Fibroblast of lung (primary cell): ENCODE measurements at places on chromosomes 6 and 20. TPM values are rescaled to one million over a fixed set of nuclear protein-coding genes. Genes with fewer than 3 reads are reported as not detected.

The TCP11 gene
- total RNA-seq = 0.17 and 0.51 TPM in 2 replicates

The HTR1E gene
- not detected in 2 replicates for total RNA-seq

The MYO6 gene
- total RNA-seq = 14.4 and 24.9 TPM in 2 replicates

The PRR18 gene
- total RNA-seq = not detected in 2 replicates

The PKHD1 gene
- not detected in 2 replicates for total RNA-seq

The GHRH gene
- total RNA-seq = not detected in 2 replicates

The HCK gene
- not detected in 2 replicates for total RNA-seq

The TNXB gene
- total RNA-seq = 63.9 and 113 TPM in 2 replicates

DNA sequence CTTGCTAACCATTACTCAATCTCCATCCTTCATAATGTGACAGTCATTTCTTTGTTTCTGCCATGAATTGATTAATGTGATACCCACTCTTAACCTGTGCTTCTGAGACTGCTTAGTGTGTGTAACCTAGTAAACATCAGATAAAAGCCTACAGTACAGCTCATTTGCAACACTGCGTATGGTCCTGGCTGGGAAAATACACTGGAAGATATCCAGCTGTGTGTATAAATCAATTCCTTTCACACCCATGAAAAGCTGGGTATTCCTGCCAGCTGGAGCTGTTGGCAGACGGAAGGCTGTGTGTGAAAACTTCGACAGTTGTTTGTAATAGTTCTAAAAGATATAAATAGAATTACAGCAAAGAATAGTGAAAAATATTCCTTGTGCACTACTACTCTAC is 509.2 kb downstream of the FRK start:
- H3K27me3 ChIP-seq = no peaks in the 10 kb centered on the region
- no peak overlapping the region for H3K4me3 ChIP-seq
- no peak overlapping the region for H3K27ac ChIP-seq
- no peaks in the 10 kb centered on the region for H3K36me3 ChIP-seq

DNA sequence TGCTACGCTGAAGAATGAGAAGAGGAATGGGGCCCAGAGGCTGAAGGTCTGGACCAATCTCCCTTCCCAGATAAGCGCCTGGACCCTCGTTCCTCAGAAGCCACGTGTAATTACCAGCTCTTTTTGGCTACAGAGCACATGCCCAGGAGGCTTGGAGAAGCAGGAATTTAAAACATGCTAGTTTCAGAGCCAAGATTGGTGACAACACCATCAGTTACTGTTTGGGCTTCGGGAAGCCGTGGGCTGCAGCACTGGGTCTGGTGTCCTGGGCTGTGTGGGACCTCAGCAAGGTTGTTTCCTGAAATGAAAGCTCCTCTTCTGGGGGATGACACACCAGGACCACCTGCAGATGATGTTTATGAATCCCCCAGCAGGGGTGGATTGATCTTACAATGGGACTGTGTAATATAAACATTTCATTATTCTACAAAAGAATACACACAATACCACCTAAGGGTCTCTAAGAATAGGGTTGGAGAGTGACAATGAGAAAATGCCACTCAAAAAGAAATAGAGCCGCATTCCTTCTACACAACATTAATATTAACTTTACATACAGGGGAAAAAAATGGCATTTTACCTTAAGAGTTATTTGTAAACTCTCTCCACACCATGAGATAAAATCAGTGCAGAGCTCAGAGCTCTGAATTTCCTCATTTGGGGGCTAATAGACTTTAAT is 207.8 kb upstream of the FOXQ1 start:
- peaks cover 2% of the 10 kb centered on the region for H3K4me1 ChIP-seq
- DNase-seq = no peak
- H3K36me3 ChIP-seq = no peaks in the 10 kb centered on the region
- no peaks in the 10 kb centered on the region for H3K27me3 ChIP-seq
- no peak overlapping the region for H3K27ac ChIP-seq

DNA sequence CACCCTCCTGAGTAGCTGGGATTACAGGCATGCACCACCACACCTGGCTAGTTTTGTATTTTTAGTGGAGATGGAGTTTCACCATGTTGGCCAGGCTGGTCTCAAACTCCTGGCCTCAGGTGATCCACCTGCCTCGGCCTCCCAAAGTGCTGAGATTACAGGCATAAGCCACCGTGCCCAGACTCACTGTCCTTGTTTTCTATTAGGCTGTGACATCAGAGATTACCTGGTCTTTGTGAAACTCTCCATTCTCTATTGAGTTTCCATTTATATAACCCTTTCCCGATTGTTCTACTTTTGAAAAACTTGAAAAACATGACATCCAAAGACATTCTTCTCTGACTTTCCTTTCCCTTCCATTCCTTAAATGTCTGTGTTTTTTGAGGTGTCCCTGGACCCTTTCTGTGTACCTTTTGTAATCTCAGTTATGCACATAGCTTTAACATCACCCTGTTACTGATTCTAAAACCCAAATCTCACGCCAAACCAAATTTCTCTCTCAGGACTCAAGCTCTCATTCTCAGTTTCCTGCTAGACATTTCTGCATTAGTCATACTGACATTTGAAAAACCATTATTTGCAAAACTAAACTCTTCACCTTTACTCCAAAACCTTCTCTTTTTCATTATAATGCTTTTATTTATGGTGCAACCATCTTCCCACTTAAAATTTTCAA is 137.0 kb downstream of the KHDC1L start:
- peak; percentile 13 for DNase-seq
- no peaks in the 10 kb centered on the region for H3K36me3 ChIP-seq
- no peaks in the 10 kb centered on the region for H3K4me1 ChIP-seq
- no peaks in the 10 kb centered on the region for H3K27me3 ChIP-seq
- no peak overlapping the region for H3K4me3 ChIP-seq

DNA sequence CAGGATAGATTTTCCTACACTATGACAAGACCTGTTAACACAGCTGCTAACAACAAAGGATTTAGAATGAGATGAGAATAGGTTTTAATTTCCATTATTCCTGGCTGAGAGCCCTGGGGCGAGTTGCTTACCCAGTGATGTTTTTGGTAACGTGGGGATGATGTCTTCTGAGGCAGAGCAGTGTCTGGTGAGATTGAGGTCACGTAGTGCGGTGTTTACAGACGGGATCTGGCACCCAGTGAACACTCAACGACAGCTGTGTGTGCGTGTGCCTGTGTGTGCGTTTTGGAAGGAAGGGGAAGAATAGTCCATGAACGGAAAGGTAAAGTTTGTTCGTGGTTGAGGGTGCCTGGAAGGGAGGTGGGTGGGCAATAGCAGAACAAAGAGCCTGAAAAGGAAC is 384.7 kb downstream of the C6orf118 start:
- no peak overlapping the region for H3K4me3 ChIP-seq
- no peak overlapping the region for H3K27ac ChIP-seq
- H3K4me1 ChIP-seq = no peaks in the 10 kb centered on the region
- H3K36me3 ChIP-seq = no peaks in the 10 kb centered on the region

- H3K27me3 ChIP-seq = no peaks in the 10 kb centered on the region
- H3K27ac ChIP-seq = no peak overlapping the region
- peak; percentile 48 for DNase-seq
- H3K4me1 ChIP-seq = no peaks in the 10 kb centered on the region
- H3K4me3 ChIP-seq = no peak overlapping the region
Observed at GRCh38 chr6:15544321-15544900, 118.4 kb downstream of the DTNBP1 start.

GRCh38 chr6:83702749-83703148 is 6.2 kb downstream of the SNAP91 start:
- no peaks in the 10 kb centered on the region for H3K36me3 ChIP-seq
- no peak overlapping the region for H3K4me3 ChIP-seq
- peaks cover 7% of the 10 kb centered on the region for H3K27me3 ChIP-seq
- no peak for DNase-seq

GRCh38 chr20:17622851-17623508 is 53.1 kb downstream of the DSTN start:
- no peak overlapping the region for H3K27ac ChIP-seq
- no peak overlapping the region for H3K4me3 ChIP-seq
- peaks cover 69% of the 10 kb centered on the region for H3K36me3 ChIP-seq

DNA sequence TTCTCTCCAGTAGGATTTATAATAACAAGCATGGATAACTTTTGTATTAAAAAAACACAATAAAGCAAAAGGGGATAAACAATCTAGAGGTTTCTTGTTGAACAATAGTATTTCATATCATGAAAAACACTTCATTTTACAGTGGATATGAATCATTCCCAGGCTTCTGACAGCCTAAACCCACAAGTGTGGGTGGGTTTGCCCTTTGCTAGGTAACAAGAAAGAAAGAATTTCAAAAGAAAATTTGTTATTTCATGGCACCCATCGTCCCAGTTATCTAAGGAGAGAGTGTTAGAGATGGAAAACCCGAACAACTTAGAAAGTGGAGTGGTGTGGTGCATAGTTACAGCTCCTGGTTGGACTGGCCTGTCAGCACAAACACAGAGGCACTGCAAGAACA is 76.1 kb upstream of the GPR6 start:
- no peaks in the 10 kb centered on the region for H3K4me1 ChIP-seq
- H3K27ac ChIP-seq = no peak overlapping the region

DNA sequence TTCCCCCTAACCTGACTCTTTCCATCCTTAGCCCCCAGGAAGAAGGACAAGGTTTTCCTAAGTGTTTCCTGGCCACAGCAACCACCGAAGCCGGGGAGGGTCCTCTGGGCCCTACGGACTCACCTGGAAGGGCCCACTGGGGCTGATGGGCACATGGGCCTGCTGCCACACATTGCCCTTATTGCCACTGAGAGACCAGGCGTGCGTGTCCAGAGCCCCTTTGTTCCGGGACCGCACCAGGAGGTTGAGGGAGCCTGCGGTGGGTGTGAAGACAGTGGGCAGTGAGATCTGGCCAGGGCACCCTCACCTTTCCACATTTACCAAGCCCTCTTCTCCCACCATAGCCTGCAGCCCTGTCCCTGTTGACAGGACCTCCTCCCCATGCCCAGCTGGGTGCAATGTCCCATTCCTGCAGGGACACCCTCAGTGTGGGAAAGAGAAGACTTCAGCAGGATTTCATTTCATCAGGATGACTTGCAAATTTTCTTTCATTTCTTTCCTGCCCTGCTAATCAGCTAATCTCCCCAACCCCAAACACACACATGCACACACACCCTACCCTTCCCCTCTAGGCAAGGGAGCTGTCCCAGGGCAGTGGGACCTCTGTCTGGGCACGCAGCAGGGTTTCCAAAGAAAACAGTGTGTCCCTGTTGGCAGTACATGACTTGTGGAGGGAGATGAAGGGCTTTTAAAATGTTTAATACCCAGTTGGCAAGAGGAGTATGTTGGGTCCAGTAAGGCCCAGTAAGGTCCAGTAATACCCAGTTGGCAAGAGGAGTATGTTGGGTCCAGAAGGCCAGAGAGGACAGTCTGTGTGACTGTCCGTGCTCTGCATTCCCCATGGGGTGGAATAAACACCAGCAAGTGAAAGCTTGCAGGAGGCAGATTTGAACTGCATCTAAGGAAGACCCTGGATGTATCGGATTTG is 59.0 kb downstream of the MDGA1 start:
- no peak overlapping the region for H3K27ac ChIP-seq
- no peak overlapping the region for H3K4me3 ChIP-seq
- no peak for DNase-seq
- H3K27me3 ChIP-seq = no peaks in the 10 kb centered on the region
- H3K4me1 ChIP-seq = no peaks in the 10 kb centered on the region
- H3K36me3 ChIP-seq = no peaks in the 10 kb centered on the region

DNA sequence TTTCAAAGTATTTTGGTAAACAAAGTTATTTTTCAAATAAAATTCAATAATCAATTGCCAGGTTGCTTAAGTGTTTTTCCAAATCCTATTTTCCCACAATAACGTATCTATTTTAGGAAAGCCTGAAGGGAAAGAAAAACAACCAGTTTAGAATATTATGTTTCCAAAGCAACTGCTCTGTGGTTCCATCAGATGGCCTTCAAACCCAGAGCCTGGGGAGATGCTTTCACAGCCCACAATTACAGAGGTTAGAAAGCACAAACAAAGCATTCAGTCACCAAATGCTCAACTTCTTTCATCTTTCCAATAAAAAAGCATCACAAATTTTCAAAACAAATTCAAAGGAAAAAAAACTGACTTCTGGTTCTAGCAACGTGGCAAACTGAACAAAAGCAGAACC is 66.0 kb downstream of the ELOVL5 start:
- no peak for DNase-seq
- H3K4me3 ChIP-seq = no peak overlapping the region
- no peaks in the 10 kb centered on the region for H3K4me1 ChIP-seq
- no peak overlapping the region for H3K27ac ChIP-seq
- H3K36me3 ChIP-seq = peaks cover 2% of the 10 kb centered on the region

DNA sequence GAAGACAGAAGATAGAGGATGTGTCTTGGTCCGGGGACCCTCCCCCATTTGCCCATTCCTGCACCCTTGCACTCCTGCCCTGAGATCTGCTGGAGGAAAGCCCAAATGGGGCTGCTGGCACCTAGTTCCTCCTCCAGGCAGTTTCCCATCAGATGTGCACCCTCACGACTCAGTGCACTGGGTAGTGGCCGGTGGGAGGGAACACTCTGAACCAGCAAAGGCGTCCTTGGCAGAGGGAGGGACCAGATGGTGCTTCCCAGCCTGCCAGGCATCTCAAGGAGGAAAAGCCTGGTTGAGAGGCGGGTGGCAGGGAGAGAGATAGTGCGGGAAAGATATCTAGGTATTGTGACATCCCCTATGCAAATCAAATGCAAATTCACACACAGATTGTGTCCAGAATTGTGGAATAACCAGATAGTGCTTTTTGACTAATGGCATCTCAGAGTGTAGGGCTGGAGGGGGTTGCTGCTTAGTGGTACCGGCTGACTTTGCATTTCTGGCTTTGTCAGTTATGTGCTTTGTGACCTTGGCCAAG is 19.5 kb downstream of the TMEM151B start:
- DNase-seq = no peak
- H3K4me1 ChIP-seq = no peaks in the 10 kb centered on the region
- H3K36me3 ChIP-seq = no peaks in the 10 kb centered on the region
- H3K4me3 ChIP-seq = no peak overlapping the region
- no peak overlapping the region for H3K27ac ChIP-seq
- H3K27me3 ChIP-seq = peaks cover 41% of the 10 kb centered on the region

DNA sequence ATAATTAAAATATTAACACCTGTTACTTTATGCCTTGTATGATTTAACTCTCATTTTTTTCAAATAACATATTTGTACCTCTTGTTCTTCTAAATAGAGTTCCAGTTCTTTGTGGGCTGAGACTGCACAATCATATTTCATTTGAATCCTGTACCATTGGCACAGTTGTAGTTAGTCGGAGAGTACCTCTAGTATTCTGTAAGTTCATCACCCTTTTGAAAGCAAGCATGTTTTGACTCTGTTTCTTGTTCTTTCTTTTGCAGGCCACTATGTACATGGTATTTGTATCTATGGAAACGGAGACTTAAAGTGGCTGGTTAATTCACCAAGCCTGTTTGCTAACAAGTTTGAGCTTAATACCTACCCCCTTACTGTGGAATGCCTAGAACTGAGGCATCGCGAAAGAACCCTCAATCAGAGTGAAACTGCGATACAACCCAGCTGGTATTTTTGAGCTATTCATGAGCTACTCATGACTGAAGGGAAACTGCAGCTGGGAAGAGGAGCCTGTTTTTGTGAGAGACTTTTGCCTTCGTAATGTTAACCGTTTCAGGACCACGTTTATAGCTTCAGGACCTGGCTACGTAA is 68.2 kb downstream of the C6orf52 start:
- H3K4me1 ChIP-seq = no peaks in the 10 kb centered on the region
- no peak overlapping the region for H3K27ac ChIP-seq
- no peaks in the 10 kb centered on the region for H3K36me3 ChIP-seq
- DNase-seq = no peak
- peak overlapping the region; percentile 8 for H3K4me3 ChIP-seq

- no peaks in the 10 kb centered on the region for H3K36me3 ChIP-seq
- H3K27me3 ChIP-seq = no peaks in the 10 kb centered on the region
- no peak overlapping the region for H3K27ac ChIP-seq
- no peak for DNase-seq
- no peaks in the 10 kb centered on the region for H3K4me1 ChIP-seq
- H3K4me3 ChIP-seq = no peak overlapping the region
Observed at GRCh38 chr20:37123441-37123840, 27.6 kb upstream of the RBL1 start.
